Stimulated activated CD8-positive, alpha-beta memory T cell treated with anti-CD3 and anti-CD28 coated beads, Interleukin-7, amount 100 ng/mL, for 24 hours (primary cell): ENCODE measurements at places on chromosomes 3 and 15.

- DNase-seq = no peak
Observed at GRCh38 chr15:31296219-31296645, 30.4 kb upstream of the KLF13 start.

GRCh38 chr3:190429681-190430080, 20.0 kb downstream of the TMEM207 start:
- no peak for DNase-seq

GRCh38 chr3:192077795-192078497, 617.0 kb downstream of the PYDC2 start:
- no peak for DNase-seq

- DNase-seq = no peak
Observed at GRCh38 chr3:50370594-50370993, 11.3 kb upstream of the TMEM115 start.

DNA sequence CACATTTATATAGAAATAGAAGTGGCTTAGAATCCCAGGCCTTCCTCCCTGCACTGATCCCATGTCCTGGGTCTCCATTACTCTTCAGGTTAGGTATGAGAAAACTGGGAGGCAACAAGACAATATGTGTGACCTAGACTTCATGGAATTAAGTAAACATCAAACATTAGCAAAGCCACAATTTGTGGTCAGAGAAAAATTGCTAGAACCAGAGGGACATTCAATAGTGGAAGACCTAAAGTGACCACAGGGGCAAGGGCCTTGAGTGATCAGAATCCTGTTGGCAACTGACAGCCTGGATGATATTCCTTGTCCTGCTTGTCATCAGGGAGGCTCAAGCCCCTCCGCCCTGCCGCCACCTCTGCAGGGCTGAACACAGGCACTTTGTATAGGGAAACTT, 322.8 kb upstream of the CTNNB1 start:
- DNase-seq = no peak

DNA sequence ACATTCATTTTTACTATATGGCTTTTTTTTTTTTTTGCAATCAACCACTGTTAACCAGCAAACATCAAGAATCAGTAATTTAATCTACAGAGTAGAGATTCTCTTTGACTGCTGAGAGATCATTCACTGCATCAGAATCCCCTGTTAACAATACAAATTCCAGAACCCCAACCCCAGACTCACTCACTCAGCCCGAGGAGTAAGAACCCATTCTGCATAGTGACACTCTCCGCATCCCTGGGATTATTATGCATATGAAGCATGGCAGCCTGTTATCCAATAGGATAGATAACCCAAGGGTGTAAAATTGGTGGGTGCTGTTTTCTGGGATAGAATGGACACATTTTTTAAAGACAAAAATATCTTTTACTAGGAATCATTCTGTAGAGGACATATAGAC, 76.3 kb upstream of the CCDC39 start:
- DNase-seq = no peak

DNA sequence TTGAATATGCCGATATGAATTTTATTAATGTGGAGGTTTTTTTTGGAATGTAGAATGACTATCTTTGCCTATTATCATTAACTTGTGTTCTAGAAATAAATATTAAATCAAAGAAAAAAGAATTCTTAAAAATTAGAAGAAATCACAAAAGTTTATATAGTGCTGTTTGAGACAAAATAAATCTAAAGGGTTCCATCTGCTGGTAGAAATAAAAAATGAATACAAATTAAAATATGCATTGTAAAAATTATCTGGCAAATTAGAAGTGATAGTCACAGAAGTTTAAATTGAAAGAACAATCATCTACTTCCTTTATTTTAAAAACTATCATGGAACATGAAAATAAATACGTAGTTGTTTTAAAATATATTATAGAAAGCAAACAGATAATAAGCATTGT, 22.7 kb upstream of the ZBTB20 start:
- no peak for DNase-seq

GRCh38 chr15:79644091-79644490, 212.0 kb downstream of the MINAR1 start:
- DNase-seq = no peak

DNA sequence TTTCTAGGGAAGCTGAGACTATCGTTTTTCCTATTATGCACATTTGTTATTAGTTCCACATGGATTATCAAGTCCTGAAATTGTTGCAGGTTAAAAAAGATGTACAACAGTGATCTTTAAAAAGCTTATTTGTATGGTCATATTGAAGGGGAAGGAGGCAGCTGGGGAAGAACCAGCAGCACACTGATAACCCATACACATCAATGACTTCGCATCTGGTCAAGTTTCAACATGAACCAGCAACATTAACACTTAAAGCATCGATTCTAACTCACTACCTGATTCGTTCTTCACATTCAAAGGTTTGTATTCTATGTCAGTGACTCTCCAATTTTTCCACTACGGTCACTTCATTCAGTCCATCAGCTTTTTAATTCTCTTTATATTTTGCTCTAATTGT, 56.4 kb downstream of the NCEH1 start:
- no peak for DNase-seq

- no peak for DNase-seq
Observed at GRCh38 chr3:114867835-114868503, 279.1 kb downstream of the ZBTB20 start.
